NCI-H524 treated with DMSO at 0.1 percent for 48 hours (cell line): ENCODE measurements at places on chromosomes 4 and X.

- no peak for DNase-seq
Measured at GRCh38 chr4:172348426-172348825, 535.2 kb downstream of the GALNTL6 start.

- no peak for DNase-seq
Measured at GRCh38 chrX:78119521-78120227, 15.6 kb downstream of the PGK1 start.

GRCh38 chr4:164789047-164789446 is 35.1 kb downstream of the SMIM31 start:
- no peak for DNase-seq

GRCh38 chr4:156889616-156890594 is 81.7 kb downstream of the PDGFC start:
- DNase-seq, result no peak

- no peak for DNase-seq
Measured at GRCh38 chrX:1600406-1601050, 9.1 kb downstream of the AKAP17A start.

GRCh38 chr4:48131736-48132135 is 2.3 kb downstream of the TXK start:
- no peak for DNase-seq

DNA sequence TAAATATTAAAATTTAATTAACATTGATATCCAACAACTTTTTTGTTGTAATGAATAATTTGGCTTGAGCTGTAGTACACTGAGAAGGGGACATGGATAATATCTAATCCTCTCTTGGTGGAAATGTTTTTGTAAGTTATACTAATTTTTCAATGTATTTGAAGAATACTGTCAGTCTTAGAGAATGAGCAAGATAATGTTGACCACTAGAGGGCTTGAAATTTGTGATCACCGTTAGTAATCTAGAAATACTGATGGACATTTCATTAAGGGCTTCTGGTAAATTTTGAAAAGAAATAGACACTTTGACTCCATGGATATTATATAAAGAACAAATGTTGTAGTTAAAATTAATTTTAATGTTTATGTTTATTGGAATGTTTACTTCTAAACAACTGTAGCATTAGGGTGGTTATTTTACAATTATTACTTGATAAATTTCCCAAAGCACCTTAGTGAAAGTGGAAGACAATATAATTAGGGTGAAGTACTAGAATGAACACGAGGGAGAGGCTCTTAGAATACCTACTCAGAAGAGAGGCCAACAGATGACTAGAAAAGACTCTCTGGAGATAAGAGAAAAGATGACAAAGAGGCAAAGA is 20.0 kb upstream of the CAMK2D start:
- no peak for DNase-seq

DNA sequence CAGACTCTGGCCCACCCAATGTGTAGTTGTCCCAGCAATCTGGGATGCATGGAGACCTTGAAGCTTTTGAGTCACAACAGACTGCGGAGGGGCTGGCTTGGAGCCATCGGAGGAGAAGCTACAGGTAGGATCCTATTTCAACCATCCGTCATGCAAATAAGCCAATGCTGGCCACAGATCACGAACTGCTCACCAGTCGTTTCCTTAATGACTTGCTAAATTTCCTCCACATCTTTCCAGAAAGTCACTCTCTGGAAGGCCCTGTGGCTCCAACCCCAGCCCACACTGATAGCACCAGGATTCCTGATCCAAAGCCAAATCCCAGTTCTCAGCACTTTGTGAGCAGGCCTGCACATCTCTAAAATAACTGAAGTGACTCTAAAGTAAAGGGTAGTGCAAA is 321.3 kb downstream of the RAB28 start:
- no peak for DNase-seq

DNA sequence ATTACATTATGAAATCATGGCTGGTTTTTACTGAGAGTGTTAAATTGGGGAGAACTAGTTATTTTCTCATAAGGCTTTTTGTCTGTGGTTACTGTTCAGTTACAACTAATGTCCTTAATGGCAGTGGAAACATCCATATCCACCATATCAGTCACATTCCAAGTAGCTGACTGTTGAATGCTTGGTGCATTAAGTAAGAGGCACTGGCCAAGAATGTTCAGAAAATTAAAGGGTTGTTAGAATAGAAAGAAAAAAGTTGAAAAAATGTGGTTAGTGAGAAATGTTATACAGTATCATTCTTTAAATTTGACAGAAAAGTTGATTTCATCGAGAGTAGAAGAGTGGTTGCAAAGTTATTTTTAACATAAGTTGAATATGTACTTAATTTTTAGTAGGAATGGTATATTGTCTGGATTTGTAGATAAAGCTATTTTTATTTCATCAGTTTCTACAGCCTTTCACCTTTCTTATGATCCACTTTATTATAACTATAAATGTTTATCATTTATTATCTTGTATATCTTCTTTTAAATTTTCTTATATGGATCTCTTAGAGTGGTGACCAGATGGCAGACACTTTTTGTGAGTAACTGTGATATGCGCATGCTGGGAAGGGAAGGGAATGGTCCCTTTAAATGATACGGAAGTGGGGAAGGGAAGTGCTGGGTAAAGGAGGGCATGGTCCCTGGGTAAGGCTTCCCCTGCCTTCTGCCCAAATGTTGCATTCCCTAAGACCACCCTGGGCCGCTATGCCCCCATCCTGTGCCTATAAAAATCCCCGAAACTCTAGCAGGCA is 2407.1 kb downstream of the ARAP2 start:
- no peak for DNase-seq

DNA sequence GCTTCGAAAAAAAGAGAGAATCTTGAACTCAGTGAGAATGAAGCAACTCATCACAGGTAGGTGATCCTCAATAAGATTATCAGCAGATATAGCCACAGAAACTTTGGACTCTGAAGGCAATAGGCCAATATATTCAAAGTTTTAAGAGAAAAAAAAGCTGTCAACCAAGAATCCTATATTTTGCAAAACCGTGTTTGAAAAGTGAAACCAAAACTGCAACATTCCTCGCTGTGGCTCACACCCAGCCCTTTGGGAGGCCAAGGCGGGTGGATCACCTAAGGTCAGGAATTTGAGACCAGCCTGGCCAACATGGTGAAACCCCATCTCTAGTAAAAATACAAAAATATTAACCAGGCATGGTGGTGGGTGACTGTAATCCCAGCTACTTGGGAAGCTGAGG is 22.8 kb downstream of the MAD2L1 start:
- DNase-seq, result no peak

DNA sequence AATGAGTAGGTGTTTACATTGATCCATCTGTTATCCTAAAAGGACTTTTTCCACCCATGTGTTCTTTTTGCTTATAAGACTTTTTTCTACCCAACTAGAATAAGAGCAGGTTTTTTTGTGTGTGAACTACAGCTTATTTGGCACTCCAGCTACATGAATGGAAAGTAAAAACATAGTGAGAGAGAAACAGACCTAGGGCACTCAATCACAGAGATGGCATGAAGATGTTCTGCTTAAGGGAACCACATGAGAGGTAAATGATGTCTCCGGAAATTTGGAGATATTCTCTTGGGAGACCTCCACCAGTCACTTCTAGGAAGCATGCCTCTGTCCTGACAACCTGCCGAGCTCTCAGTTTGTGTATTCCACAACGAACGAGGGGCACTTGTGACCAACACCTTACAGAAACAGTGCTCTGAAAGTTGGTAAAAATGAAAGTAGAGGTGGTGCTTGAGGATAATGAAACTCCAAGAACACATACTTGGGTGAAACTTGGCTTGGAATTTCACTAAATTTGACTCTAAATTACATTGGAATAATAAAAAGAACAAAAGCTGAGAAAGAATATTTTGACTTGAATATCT is 788.4 kb upstream of the GALNTL6 start:
- DNase-seq, result no peak

DNA sequence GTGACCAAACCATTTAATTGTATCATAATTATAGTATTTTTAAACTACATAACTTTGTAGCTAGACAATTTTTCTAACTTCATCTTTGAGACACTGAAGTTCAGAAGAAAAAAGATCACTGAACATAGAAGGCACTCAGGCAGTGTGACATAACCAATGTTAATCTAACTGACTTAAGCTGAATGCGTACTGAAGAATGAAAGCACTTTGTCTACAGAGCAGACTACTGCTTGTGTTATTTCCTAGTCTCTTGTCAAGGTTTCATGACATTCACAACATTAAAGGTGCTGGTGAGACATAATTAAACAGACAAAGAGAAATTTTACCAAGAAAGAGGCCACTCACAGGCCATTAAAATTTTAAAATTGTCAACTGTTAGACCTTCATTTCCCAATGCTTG is 13.5 kb downstream of the AMMECR1 start:
- DNase-seq, result no peak

DNA sequence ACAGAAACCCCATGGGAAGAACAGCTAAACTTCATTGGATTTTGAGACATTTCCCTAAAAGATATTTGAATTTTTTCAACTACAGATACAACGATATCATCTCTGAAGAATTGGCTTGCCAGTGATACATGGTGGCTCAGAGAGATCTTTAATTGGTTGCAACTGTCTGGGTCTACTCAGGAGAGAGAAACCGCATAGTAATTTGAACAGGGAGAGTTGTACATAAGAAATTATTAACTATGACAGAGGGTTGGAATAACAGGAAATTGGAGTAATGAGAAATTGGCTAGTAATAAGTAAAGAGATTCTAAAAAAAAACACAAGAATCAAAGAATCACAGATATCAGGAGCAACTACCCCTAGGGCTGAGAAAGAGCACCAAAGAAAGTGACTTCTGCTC is 118.4 kb downstream of the KLHL13 start:
- no peak for DNase-seq

- no peak for DNase-seq
Measured at GRCh38 chr4:18803781-18804180, 782.2 kb upstream of the LCORL start.

DNA sequence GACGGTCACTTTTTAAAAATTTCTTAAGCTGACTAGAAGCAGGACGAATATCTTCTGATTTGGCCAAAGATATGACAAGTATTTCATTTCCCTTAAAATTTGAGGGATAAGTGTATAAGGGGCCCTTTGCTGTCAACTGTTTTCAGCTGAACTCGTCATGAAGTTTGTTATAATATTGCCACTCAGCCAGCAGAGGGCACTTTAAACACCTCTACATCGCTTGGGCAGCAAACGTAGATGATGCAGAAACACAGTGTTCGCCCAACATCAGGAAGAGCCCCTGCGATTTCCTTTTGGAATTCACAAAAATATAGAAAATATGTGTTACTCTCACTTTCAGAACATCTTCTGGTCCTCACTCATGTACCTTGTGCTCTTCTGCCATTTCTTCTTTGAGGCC is 435.7 kb upstream of the FMR1 start:
- no peak for DNase-seq

GRCh38 chrX:31093639-31093975 is 21.8 kb upstream of the FTHL17 start:
- DNase-seq, result no peak

- DNase-seq, result no peak
Measured at GRCh38 chr4:176641237-176641636, 151.5 kb downstream of the VEGFC start.
